ENCODE measurements at places on chromosomes 16 and 17.

- no peak for DNase-seq
Observed at GRCh38 chr17:76562734-76563148, 22.9 kb downstream of the PRCD start.

DNA sequence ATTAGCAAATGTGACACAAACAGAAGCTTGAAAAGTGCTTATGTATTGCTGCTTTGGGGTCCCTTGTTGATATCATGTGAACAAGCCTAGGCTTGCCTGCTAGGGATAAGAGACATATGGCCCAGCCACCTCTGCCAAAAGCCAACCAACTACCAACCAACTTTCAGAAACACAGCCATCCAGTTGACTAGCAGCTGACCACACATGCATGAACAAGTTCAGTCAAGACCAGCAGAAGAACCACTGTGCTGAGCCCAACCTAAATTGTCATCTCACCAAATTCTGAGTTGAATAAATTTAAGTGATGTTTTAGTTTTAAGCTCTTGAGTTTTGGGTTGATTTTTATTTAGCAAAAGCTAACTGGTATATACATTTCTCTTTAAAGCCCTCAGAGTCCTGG, 3.5 kb downstream of the ERN2 start:
- DNase-seq, result no peak

DNA sequence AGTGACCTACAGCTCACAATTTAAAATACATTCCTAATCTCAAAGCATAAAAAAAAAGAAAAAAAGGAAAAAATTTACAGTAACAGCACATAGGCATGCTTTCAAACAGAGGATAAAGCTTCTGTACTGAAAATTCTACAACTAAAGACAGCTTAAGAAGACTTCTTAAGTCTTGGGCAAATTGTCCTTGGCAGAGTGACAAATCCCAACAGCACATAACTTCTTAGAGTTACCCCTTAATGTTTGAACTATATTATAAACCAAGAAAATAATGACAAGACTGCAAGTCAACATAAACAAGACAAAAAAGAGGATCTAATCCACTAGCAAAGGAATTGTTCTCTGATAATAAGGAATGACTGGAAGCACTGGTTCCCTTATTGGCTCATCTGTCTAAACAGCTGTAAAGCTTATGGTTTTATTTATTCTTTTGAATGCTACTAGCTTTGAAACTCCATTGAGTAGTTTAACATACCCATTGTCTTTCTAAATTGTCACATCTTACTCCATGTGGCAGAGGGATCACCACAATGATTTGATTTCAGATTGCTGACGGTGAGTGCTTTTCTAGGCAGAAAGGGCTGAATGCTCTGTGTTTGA, 1576.8 kb upstream of the GOT2 start:
- no peak for DNase-seq

- no peak for DNase-seq
Observed at GRCh38 chr17:1956134-1956533, 69.0 kb downstream of the RTN4RL1 start.

DNA sequence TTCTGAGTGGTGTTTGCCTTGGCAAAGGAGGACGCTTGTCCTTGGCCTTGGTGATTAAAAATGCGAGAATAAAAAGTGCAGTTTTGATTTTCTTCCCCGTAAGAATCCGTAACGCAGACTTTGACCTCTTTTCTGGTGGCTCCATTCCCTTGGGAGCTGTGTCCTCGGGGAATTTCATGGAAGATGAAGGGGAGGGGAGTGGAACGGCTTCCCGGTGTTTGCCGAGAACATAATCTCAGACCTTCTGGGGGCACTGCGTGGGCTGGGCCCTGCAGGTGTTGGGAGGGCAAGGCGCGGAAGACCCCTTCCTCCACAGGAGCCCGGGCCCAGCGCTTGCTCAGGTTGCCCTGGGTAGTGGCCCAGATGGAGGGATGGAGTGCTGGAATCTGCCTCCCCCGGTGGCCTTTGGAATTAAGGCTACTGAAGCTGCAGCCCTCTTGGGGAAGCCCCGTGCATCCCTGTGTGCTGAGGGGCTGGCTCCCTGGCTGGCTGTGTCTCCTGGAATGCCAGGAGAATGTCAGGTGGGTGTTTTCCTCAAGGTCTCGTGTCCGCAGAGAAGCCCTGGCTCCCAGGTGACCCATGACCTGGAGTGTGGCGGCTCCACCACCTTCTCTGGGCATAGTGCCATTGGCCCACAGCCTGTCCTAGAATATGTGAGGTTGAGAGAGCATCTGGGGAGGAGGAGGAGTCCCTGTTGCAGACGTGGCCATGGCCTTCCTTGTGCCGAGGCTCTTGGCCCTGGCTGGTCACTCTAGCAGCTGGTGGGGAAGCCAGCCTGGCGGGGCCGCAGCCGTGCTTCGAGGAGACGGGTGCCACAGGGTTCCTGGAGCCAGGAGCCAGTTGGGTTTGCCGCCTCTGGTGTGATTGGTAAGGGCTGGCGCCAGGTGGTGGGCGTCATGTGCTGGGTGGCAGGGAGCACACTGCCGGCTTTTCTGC, 3.1 kb downstream of the BAIAP2 start:
- no peak for DNase-seq

GRCh38 chr17:34141590-34141989, 113.5 kb upstream of the CCL2 start:
- no peak for DNase-seq

GRCh38 chr17:29165261-29165660, 14.9 kb downstream of the MYO18A start:
- DNase-seq, result no peak

GRCh38 chr17:17325228-17325627, 22.1 kb downstream of the NT5M start:
- no peak for DNase-seq

- no peak for DNase-seq
Observed at GRCh38 chr17:41614098-41614497, 1.5 kb upstream of the KRT16 start.

GRCh38 chr17:40846515-40847144, 20.4 kb downstream of the KRT12 start:
- no peak for DNase-seq

GRCh38 chr17:78475211-78475610, 96.8 kb downstream of the PGS1 start:
- DNase-seq, result no peak

DNA sequence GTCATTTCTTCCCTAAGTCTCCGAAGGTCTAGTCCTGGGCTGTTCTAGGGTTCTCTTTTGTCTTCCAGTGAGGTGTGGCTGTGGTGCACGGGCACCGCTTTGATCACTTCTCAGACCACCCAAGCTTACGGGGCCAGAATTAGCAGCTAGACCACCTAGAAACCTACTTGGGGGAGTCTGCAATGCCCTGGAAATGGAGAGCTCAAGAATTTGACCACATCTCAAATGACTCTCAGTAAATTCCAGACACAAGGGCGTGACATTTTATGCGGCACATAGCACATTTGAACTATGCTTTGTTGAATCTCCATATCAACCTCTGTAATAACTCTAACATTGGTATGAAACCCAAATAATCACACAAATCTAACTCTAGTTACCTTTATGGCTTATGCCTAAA, 24.9 kb downstream of the TRIM16 start:
- DNase-seq, result no peak

- DNase-seq, result no peak
Observed at GRCh38 chr17:48738424-48738802, 9.9 kb upstream of the HOXB13 start.

- no peak for DNase-seq
Observed at GRCh38 chr17:75950855-75951554, 10.2 kb upstream of the FBF1 start.

GRCh38 chr17:4710693-4711634, 532 bp downstream of the ARRB2 start:
- no peak for DNase-seq

GRCh38 chr16:30131869-30132475, 9.0 kb upstream of the MAPK3 start:
- no peak for DNase-seq

GRCh38 chr16:68798398-68798797, 44.9 kb upstream of the TANGO6 start:
- DNase-seq, result no peak

DNA sequence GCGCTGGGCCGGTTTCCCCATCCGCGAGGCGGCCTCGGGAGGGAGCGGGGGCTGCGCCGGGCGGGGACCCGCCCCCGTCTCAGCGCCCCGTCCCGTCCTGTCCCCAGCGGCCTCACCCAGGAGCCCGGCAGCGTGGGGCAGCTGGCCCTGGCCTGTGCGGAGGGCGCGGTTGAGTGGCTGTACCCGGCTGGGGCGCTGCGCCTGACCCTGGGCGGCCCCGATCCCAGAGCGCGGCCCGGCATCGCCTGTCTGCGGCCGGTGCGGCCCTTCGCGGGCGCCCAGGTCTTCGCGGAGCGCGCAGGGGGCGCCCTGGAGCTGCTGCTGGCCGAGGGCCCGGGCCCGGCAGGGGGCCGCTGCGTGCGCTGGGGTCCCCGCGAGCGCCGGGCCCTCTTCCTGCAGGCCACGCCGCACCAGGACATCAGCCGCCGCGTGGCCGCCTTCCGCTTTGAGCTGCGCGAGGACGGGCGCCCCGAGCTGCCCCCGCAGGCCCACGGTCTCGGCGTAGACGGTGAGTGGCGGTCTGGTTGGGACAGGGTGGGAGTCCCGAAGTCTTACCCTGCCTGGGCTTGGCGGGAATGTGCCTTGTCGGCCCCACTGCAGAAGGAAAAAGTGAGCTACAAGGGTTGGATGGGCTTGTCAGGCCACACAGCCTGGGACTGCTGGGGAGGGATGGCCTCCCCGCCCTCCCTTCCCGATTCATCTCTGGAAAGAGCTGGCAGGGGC, 720 bp downstream of the METRN start:
- no peak for DNase-seq

GRCh38 chr16:66948837-66949225, 12.2 kb upstream of the CES3 start:
- DNase-seq, result no peak

DNA sequence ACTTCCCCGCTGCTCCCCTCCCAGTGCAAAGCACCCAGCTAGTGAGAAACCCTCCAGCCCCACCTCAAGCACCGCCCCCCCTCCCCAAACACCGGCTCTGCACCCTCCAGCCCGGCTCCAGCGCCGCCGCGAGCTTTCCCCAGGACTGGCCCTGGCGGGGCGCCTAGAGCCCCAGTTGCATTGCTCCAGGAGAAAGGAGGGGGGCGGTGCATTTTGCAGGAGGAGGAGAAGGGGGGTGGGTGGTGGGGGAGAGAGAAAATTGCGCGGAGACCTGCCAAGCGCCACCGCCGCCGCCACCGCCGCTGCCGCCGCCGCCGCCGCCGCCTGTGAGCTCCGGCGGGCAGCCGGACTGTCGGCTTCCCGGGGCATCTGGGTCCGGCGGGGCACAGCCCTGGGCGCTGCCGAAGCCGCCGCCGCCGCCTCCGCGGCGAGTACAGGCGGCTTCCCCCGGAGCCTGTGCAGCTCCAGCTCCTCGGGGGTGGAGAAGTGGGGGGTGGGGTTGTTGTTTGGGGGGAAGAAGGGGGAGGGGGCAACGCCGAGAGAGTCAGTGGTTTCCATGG, 333 bp upstream of the NOG start:
- no peak for DNase-seq

DNA sequence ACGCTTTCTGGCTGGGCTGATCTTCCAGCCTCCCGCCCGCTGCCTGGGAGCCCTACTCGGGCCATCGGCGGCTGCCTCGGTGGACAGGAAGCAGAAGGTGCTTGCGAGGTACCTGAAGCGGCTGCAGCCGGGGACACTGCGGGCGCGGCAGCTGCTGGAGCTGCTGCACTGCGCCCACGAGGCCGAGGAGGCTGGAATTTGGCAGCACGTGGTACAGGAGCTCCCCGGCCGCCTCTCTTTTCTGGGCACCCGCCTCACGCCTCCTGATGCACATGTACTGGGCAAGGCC, 30.7 kb downstream of the CIITA start:
- no peak for DNase-seq

GRCh38 chr17:12362853-12363455, 302.7 kb upstream of the MYOCD start:
- no peak for DNase-seq

DNA sequence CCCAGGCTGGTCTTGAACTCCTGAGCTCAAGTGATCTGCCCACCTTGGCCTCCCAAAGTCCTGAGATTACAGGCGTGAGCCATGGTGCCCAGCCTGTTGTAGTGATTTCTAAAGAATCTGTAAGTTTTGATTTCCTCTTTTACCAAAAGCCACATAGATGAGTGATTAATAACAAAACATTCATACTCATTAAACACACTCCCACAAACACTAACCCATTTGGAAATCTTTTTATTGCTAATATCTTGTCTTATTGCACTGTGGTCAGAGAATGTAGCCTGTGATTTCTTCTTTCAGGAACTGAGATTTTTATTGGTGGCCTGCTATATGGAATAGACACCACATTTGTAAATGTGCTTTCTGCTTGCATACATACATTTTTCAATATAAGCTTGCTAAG, 31.6 kb downstream of the MYH10 start:
- no peak for DNase-seq

GRCh38 chr16:54594601-54595391, 308.2 kb upstream of the IRX3 start:
- DNase-seq, result no peak

GRCh38 chr17:70225276-70225675, 55.9 kb downstream of the KCNJ2 start:
- DNase-seq, result no peak

DNA sequence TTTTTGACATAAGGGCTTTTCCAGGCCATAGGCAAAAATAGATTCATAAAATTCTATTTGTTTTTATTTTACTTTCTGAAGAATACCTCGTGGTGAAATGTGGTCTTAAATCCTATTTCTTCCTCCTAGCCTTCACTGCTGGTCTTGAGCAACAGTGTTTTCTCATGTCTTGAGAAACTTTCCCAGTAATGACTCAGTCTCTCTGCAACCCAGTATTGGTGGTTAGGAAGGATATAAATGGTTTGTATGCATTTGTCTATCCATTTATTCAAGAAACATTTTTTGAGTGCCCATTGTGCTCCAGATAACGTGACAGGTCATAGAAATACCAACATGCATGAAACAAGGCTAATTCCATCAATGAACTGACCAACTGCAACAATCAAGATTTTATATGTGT, 213.9 kb downstream of the TMEM114 start:
- DNase-seq, result no peak

DNA sequence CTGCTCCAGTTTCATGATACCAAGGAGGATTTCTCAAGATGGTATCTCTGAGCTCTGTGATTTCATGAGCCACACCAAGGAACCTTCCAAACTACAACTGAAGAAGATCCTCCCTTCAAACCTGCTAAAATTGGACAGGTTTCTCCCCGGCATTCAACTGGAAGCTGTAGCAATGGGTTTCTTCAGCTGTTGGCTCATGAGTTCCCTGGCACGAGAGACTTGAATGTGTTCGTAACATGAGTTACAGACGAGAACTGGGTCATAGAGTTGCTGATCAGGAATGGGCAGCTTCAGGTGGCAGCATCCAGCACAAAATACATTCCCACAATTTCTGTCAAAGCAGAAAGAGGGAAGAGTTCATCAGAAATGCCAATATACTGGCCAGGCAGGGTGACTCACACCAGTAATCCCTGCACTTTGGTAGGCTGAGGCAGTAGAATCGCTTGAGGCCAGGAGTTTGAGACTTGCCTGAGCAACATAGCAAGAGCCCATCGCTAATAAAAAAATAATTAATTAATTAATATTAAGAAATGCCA, 3.4 kb upstream of the HSF5 start:
- DNase-seq, result no peak

GRCh38 chr17:68398691-68399637, 58.3 kb downstream of the WIPI1 start:
- no peak for DNase-seq

- no peak for DNase-seq
Observed at GRCh38 chr17:67725373-67725791, 7.6 kb downstream of the NOL11 start.

Data from effector memory CD4-positive, alpha-beta T cell (primary cell).